Esophagus mucosa (tissue), 1 donor: ENCODE measurements at places on chromosomes 5 and 9. TPM values are rescaled to one million over a fixed set of nuclear protein-coding genes. Genes with fewer than 3 reads are reported as not detected.

Gene SPATA31C1
- total RNA-seq = not detected

DNA sequence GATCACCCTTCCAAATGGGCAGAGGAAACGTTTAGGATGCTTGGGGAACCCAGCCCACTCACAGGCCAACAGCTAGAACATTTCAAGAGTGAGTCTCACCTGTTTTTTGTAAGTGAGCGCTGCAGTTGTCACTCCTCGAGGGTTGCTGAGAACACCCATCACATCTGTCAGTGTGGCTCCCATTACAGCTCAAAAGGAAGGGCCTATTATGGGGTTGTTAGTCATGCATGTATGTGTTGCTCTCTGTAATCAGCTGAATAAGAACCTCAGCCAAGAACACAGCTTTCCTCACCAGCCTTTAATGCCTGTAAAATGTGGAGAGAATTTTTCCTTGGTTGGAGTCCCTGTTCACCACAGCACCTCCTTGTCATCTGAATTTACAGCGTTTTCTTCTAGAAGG, 196.3 kb upstream of the KLF4 start:
- no peak for ATAC-seq

- ATAC-seq = no peak
Measured at GRCh38 chr9:2411459-2412215, 209.9 kb upstream of the VLDLR start.

DNA sequence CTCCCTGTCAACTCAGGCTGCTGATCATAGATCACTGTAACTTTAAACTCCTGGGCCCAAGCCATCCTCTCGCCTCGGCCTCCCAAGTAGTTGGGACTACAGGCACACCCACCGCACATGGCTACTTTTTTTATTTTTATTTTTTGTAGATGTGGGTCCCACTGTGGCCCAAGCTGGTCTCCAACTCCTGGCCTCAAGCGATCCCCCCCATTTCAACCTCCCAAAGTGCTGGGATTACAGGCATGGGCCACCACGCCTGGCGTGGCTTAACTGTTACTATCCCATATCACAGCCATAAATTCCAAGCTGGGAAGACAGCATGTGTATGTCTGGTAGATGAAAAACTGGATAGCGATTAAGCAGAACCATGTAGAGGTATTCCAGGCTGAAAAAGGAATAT, 1.0 kb downstream of the HDAC3 start:
- no peak for ATAC-seq

GRCh38 chr5:56207537-56207936, 25.6 kb downstream of the ANKRD55 start:
- ATAC-seq = no peak
